MCF 10A (cell line): ENCODE measurements at places on chromosomes 2 and 18. TPM values are rescaled to one million over a fixed set of nuclear protein-coding genes. Genes with fewer than 3 reads are reported as not detected.

The ASIC4 gene
- 0.17 TPM in 1 of 2 replicates, not detected in the other for total RNA-seq

The VAPA gene
- 247 and 286 TPM in 2 replicates for total RNA-seq

The CCBE1 gene
- total RNA-seq, result 23.8 and 28.9 TPM in 2 replicates

The CLIP4 gene
- total RNA-seq, result 77.8 and 97.7 TPM in 2 replicates

The ARHGAP25 gene
- 0.93 TPM in 2 replicates for total RNA-seq

The UPP2 gene
- not detected in 2 replicates for total RNA-seq

The CXCR1 gene
- total RNA-seq, result 0.12 TPM in 1 of 2 replicates, not detected in the other

The DPP10 gene
- not detected in 2 replicates for total RNA-seq

The ANKRD12 gene
- total RNA-seq, result 25.3 and 36.7 TPM in 2 replicates

The ACVR1C gene
- 0.12 and 0.17 TPM in 2 replicates for total RNA-seq

The TTC39C gene
- total RNA-seq, result 11.4 and 12.9 TPM in 2 replicates

The SERPINB13 gene
- total RNA-seq, result 0.49 TPM in 1 of 2 replicates, not detected in the other

The CREG2 gene
- not detected in 2 replicates for total RNA-seq

The CIDEA gene
- not detected in 2 replicates for total RNA-seq

The CTAGE1 gene
- not detected in 2 replicates for total RNA-seq

The ACMSD gene
- total RNA-seq, result not detected in 2 replicates

The AGXT gene
- total RNA-seq, result not detected in 2 replicates

The CCDC141 gene
- not detected in 2 replicates for total RNA-seq

The SH3BP4 gene
- total RNA-seq, result 57.6 and 59.7 TPM in 2 replicates

The DNER gene
- total RNA-seq, result 49.2 and 62.6 TPM in 2 replicates

The IL1RL1 gene
- 10.0 and 25.6 TPM in 2 replicates for total RNA-seq

The EN1 gene
- not detected in 2 replicates for total RNA-seq

The SATB2 gene
- 16.5 and 22.2 TPM in 2 replicates for total RNA-seq

The G6PC2 gene
- total RNA-seq, result not detected in 2 replicates

The SALL3 gene
- not detected in 2 replicates for total RNA-seq

The TMEM37 gene
- 0.17 TPM in 1 of 2 replicates, not detected in the other for total RNA-seq

The AMER3 gene
- not detected in 2 replicates for total RNA-seq

The SMAD7 gene
- 9.8 and 12.3 TPM in 2 replicates for total RNA-seq

The CCDC85A gene
- 0.16 and 0.20 TPM in 2 replicates for total RNA-seq

The LIMS1 gene
- total RNA-seq, result 70.9 and 74.9 TPM in 2 replicates

The KCNK3 gene
- total RNA-seq, result not detected in 2 replicates

The GAL3ST2 gene
- total RNA-seq, result 0.37 TPM in 1 of 2 replicates, not detected in the other

The ZNF804A gene
- 0.17 TPM in 1 of 2 replicates, not detected in the other for total RNA-seq

The TRAPPC12 gene
- total RNA-seq, result 84.4 and 102 TPM in 2 replicates

The DSG4 gene
- not detected in 2 replicates for total RNA-seq

The CNTNAP5 gene
- total RNA-seq, result not detected in 2 replicates

The LDLRAD4 gene
- not detected in 2 replicates for total RNA-seq

The TFPI gene
- total RNA-seq, result 67.4 and 71.1 TPM in 2 replicates

The ABCB11 gene
- 0.05 TPM in 1 of 2 replicates, not detected in the other for total RNA-seq

The ST8SIA5 gene
- not detected in 2 replicates for total RNA-seq
